ENCODE measurements at places on chromosomes 3 and 15. TPM values are rescaled to one million over a fixed set of nuclear protein-coding genes. Genes with fewer than 3 reads are reported as not detected.

DNA sequence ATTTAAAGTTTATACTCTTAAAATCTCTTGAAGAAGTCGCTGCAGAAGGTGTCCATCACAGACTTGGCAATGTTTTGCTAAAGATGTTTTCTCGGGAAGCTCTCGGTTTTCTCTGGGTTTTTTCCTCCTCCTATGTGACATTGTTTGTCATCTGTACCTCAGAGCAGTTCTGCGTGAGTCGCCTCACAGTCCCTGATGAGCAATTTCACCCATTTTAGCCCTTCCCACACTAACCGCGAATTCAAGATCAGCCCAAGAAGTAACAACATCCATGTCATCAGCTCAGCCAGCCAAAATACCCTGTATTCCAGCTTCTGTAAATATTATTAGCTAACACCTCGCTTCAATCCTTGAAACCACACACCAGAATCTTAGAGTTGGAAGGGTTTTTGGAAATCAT is 224.3 kb upstream of the SETMAR start:
- no peak for DNase-seq
- no peaks in the 10 kb centered on the region for H3K27me3 ChIP-seq
- H3K36me3 ChIP-seq, result no peaks in the 10 kb centered on the region

DNA sequence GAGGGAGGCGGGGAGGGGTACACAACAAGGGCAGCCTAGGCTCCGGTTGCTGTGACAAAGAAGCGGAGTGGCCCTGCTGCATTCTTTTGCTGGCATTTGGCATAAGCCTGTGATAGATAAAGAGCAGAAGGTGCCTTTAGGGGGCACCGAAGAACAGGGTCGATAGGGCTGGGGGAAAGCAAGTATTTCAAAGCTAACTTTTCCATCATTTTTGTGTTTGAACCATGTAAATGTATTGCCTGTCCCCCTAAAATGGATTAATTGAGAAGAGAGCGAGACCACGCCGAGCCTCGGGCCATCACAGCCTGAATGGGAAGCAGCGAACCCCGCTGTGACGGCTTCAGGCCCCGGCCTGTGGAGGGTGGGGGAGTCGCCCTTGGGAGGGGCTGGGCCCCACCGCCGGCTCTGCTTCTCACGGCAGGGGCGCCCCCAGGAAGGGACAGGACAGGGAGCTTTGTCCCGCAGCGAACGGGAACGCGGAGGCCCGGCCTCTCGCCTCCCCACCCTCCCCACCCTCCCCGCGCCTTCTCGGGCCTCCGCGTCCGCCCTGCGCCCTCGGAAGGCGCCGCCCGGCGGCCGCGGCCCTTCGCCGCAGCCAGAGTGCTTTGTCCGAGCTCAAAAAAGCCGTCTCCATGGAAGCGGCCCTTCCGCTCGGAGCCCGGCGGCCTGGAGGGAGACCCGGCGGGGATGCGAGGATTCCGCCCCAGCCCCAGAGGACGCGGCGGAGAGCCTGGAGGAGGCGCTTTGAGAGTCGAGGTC is 32.4 kb upstream of the ALDH1L1 start:
- DNase-seq, result peak; percentile 75
- H3K27ac ChIP-seq, result no peak overlapping the region
- H3K4me1 ChIP-seq, result peaks cover 3% of the 10 kb centered on the region
- peak overlapping the region; percentile 83 for H3K4me3 ChIP-seq
- H3K36me3 ChIP-seq, result no peaks in the 10 kb centered on the region
- peaks cover 12% of the 10 kb centered on the region for H3K27me3 ChIP-seq

GRCh38 chr15:88686166-88686565 is 47.4 kb downstream of the ISG20 start:
- no peaks in the 10 kb centered on the region for H3K4me1 ChIP-seq
- peaks cover 5% of the 10 kb centered on the region for H3K36me3 ChIP-seq
- H3K27me3 ChIP-seq, result peaks cover 10% of the 10 kb centered on the region
- DNase-seq, result no peak
- no peak overlapping the region for H3K4me3 ChIP-seq

The CILP gene
- not detected for total RNA-seq

DNA sequence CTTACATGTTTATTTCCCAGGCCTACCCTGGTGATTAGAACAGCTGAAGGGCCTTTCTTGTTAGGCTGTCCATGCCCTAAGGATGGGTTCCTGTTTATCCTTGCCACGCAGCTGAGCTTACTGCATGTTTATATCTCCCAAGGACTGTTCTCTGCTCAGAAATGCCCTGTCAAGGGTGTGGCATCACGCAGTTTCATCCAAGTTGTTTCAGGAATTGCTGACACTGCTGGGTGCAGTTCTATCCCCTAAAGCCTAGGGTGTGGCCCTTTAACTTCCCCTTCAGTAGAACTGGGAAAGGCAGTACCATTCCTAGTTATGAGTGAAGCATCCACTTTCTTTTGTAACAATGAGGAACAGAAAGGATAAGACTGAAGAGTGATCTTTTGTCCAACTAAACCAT is 5.0 kb downstream of the ELL3 start:
- peaks cover 4% of the 10 kb centered on the region for H3K4me1 ChIP-seq
- H3K36me3 ChIP-seq, result peaks cover 42% of the 10 kb centered on the region
- no peak overlapping the region for H3K27ac ChIP-seq
- no peak for DNase-seq

DNA sequence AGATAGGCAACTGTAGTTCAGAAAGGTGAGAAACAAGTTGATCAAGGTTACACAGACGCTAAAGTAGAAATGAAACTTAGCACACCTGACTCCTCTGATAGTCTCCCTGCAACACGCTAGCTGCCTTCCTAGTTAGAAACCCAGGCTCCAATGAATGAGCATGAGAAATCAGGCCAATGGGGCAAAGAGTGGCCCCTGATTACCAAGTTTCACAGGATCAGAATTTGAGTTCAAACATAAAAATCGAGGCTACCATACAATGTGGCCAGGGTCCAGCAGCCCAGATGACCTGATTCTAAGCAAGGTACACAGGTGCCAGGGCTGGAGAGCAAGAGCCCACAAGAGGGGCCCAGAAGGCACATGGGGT is 7.7 kb downstream of the PLD1 start:
- H3K36me3 ChIP-seq, result peaks cover 11% of the 10 kb centered on the region
- H3K4me3 ChIP-seq, result no peak overlapping the region
- no peak for DNase-seq
- peaks cover 2% of the 10 kb centered on the region for H3K27me3 ChIP-seq
- peaks cover 45% of the 10 kb centered on the region for H3K4me1 ChIP-seq

DNA sequence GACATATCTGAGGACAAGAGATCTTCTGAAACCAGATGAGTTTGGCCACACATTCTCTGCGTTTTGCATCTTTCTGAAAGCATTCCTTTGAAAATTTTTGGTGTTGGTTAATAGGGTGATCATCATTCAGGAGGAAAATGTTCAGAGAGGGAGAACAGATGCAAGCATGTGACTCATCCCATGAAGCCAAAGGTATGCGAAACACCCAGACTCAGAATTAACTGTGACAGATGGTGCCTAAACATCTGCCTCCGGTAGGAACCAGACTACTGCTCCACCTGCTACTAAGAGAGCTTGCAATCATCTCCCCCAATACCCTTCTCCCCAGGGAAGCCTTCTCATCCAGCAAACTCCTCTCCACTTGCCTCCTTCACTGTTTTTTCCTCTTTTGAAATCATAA is 46.2 kb downstream of the TRIM69 start:
- no peak for DNase-seq
- no peak overlapping the region for H3K4me3 ChIP-seq
- H3K27me3 ChIP-seq, result no peaks in the 10 kb centered on the region
- peaks cover 10% of the 10 kb centered on the region for H3K4me1 ChIP-seq
